Stimulated activated CD8-positive, alpha-beta memory T cell treated with anti-CD3 and anti-CD28 coated beads, Interleukin-4, amount 100 ng/mL, for 24 hours (primary cell): ENCODE measurements at places on chromosomes 7 and 10.

DNA sequence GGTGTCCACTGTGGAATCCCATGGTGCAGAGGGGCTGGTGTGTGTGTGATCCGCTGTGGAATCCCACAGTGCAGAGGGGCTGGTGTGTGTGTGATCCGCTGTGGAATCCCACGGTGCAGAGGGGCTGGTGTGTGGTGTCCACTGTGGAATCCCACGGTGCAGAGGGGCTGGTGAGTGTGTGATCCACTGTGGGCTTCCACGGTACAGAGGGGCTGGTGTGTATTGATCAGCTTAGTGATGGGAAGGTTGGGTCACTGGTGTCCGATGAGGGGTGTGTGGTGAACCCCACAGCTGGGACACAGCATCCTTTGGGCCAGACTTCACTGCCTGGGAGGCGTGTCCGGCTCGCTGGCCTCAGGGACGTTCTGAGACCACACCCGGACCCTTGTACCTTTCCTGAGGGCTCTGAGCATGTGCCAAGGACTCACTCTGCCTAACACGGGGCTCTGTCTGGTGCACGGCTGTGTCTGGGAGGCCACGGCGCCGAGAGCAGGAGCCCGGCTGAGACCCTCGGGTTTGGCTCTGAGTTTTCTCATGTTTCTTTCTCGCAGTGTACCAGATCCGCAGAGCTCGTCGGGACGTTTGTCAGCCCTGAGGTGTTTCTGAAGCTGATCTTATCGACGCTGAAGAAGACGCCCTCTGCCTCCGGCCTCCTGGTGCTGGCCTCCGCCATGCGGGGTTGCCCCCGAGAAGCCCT lies 29.3 kb upstream of the PRKAR1B start:
- no peak for DNase-seq

DNA sequence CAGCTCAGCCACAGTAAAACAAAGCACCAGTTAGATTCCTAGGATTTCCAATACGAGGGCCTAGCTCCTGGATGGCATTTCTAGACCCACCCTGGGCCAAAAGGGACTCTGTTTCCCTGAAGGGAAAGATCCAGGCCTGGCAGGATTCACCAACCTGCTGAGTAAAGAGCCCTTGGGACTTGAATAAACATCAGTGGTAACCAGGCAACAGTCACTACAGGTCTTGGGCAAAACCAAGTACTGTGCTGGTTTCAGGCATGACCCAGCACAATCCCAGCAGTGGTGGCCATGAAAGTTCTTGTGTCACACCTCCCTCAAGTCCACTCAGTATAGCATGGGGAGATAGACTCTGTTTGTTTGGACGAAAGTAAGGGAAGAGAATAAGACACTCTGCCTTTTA lies 31.0 kb upstream of the STARD3NL start:
- no peak for DNase-seq

DNA sequence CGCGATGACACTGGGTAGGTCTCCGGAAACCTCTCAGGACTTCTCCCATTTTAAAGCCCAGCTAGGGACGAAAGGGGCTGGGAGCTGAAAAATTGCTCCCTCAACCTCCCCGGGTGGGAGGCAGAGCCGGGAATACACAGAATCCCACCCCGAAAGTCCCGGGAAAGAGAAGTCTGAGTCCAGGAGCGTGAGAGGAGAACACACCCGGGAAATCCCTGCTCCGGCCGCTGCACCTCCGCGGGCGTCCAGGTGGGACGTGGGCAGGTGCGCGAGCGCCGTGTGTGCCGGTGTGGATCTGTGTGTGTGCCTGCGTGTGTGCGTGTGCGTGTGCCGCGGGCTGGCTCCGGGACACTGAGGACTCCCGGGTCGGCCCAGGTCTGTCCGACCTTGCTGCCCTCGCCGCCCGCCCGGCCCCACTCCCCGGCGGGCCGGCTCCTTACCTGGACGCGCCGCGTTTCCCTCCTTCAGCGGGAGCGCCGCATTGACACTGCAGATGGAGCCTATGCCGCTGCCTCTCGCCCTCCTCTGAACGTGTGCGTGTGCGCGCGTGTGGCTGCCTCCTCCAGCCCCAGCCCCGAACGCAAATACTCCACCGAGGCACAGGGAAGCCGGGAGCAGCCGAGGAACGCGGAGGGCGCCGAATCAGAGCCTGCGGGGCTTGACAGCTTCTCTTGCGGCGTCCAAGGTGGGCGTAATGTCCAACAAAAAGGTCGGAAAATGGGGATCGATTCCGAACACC lies at the start of gene PLXNA4:
PLXNA4 (minus strand) TSS at position 489 of the 739 bp plus-strand sequence. CDS start 67,777 bp downstream, outside the sequence.
- DNase-seq, result no peak

DNA sequence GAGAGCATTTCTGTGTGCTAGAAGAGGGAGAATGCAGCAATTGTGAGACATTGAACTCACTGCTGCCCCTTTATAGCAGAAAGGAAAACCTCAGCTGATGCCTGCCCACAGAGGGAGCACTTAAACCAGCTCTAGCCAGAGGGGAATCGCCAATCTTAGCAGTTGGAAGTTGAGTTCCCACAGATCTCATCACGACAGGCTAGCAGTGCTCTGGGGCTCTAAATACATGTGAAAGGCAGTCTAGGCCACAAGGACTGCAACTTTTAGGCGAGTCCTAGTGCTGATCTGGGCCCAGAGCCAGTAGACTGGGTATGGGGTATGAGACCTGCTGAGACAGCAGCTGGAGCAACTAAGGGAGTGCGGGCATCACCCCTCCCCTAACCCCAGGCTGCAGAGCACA lies 25.2 kb upstream of the PRR15 start:
- no peak for DNase-seq

DNA sequence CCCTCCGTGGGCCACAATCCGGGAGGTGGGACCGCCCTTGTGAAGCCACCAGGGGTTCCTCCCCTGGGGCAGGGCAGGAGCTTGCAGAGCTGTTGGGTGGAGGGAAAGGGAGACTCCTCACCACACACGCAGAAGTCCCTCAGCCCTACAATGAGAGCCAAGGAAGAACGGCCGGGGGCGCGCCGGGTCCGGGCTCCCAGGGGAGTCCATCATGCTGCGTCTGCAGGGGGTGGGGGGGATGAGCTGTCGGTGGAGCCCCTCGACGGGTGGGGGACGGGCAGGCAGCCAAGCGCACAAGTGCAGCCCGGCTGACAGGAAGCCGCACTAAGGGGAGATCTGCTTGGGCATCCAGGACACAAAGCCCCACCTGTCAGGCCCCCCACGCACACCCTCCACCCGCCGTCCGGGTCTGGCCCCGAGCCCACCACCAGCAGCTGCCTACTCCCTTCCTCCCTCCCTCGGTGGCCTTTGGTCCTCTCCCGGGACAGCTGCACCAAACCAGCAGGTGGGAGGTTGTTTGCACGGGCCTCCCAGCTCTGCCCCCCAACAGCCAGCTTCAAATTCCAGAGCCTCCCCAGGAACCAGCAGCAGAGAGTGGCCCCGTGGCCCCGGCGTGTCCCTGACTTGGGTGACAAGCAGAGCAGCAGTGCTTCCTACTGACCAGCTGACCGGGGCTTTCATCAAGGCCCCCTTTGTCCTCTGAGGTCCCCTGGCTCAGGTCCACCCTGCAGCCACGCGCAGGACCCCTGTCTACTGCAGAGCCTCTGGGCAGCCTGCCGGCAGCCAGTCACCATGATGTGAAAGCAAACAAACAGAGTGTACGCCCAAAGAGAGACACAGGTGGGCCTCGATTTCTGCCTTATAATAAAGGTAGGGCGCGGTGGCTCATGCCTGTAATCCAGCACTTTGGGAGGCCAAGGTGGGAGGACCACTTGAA lies 50.3 kb downstream of the HIP1 start:
- no peak for DNase-seq

- DNase-seq, result no peak
Measured at GRCh38 chr7:69301253-69301652, 297.0 kb upstream of the AUTS2 start.

GRCh38 chr10:96857301-96858012 lies 25.4 kb downstream of the LCOR start:
- DNase-seq, result no peak

DNA sequence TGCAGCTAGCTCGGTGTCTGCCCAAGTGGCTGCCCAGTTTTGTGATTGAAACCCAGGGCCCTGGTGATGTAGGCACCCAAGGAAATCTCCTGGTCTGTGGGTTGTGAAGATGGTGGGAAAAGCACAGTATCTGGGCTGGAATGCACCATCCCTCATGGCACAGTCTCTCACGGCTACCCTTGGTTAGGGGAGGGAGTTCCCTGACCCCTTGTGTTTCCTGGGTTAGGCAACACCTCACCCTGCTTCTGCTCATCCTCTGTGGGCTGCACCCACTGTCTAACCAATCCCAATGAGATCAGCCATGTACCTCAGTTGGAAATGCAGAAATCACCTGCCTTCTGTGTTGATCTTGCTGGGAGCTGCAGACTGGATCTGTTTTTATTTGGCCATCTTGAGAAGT lies 27.6 kb downstream of the GIMAP4 start:
- no peak for DNase-seq

DNA sequence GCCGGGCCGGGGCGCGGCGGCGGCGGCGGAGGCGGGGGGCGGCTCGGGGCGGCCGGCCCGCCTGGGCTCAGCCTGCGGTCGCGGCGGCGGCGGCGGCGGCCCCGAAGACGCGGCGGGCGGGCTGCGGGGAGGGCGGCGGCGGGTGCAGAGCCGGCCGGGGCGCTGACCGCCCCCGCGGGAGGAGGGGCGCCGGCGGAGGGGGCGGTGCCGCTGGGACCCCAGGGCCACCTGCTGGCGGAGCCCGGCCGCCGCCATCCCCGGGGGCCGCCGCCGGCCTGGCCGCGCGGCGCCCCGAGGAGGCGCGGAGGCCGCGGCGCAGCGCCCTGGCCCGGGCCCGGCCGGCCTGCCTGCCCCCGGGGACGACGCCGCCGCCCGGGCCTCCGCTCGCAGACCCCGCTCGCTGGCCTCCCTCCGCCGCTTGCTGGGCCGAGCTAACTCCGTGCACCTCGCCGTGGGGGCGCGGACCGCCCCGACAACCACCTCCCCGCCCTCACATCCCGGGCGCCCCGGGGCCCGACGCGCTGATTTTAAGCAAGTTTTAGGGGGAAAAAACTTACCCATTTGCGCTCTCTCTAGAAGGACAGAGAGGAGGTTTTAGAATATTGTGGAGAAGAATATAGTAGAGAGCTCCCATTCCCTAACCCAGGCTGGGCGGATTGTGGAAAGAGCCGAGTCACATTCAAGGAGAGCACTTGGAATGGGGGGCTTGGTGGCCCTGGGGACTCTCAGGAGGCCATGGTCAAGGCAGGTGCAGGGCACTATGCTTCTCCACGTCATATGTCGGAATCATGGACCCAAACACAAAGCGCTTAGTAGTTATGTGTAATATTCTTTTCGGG lies at the start of gene BEND7:
BEND7 (minus strand) TSS at position 140 of the 839 bp plus-strand sequence. CDS start 481 bp downstream, outside the sequence.
- DNase-seq, result no peak

- DNase-seq, result no peak
Measured at GRCh38 chr10:78543749-78544362, 510.2 kb downstream of the RPS24 start.

DNA sequence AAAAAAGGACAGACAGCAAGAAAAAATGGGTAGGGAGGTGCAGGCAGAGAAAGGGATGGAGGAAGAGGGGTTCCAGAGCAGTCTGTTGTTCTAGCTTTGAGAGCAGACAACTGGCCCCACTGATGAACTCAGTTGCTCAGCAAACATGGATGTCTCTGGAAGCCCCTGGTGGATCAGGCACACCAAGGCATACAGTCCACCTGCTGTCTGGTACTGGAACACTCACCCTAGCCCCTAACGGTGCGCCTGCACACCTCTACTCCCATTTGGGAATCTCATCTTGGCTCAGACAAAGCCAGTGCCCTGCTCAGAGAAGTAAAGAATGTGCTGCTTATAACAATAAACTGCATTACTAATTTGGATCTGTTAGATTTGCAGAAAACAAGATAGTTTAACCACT lies 7.7 kb downstream of the MACROH2A2 start:
- DNase-seq, result no peak

DNA sequence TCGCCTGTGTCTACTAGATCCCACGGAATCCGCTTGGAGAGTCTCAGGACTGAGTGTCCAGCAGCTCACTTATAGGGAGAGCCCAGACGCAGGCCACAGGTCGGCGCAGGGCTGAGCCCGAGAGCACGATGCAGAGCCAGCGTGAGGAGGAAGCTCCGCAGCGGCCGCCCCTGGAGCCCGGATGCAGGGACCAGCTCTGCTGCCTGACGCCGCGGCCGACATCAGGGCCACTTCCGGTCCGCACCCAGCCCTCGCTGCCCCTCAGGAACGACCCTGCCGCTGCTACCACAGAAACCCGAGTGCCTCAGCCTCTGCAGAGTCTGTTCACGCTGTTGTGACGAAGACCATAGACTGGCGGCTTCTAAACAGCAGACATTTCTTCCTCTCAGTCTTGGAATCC lies 275.8 kb upstream of the PPP2R2D start:
- no peak for DNase-seq

DNA sequence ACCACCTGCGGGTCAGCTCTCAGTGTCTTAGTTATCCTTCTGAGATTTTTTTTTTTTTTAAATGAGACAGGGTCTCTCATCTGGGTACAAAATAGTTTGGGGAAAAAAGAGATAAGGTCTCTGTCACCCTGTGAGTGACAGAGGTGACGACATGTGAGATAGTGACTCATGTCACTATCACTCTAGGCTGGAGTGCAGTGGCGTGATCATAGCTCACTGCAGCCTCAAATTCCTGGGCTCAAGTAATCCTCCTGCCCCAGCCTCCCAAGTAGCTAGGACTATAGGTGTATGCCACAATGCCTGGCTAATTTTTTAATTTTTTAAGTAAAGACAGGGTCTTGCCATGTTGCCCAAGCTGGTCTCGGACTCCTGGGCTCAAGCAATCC lies 10.4 kb downstream of the BLVRA start:
- no peak for DNase-seq

GRCh38 chr10:12027539-12027938 lies 15.1 kb downstream of the UPF2 start:
- no peak for DNase-seq

DNA sequence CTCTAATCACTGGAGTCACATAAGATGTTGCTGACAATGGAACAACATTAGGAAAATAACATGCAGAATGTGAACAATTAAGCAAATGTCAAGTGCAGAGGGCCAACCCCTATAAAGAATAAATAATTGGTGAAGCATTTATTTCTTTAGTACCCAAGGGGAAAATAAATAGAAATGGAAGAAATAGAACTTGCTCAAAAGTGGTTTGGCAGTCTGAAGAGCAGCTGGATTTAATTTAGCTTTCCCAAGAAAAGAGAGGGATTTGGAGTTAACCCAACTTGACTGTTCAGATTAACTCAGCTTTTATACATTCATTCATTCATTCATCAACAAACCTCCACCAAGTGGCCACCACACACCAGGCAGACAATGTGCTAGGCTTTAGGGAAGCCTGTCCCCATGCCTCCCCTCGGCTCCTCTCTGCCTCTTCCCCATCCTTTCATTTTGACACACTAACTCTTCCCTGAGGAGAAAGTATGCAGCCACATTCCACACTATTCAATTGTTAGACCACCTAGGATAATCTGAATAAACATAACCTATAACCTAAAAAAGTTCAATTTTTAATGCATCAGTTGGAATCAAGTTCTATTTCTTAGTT lies 295.5 kb downstream of the AHR start:
- DNase-seq, result no peak
